ENCODE measurements at places on chromosomes 1 and 21.

DNA sequence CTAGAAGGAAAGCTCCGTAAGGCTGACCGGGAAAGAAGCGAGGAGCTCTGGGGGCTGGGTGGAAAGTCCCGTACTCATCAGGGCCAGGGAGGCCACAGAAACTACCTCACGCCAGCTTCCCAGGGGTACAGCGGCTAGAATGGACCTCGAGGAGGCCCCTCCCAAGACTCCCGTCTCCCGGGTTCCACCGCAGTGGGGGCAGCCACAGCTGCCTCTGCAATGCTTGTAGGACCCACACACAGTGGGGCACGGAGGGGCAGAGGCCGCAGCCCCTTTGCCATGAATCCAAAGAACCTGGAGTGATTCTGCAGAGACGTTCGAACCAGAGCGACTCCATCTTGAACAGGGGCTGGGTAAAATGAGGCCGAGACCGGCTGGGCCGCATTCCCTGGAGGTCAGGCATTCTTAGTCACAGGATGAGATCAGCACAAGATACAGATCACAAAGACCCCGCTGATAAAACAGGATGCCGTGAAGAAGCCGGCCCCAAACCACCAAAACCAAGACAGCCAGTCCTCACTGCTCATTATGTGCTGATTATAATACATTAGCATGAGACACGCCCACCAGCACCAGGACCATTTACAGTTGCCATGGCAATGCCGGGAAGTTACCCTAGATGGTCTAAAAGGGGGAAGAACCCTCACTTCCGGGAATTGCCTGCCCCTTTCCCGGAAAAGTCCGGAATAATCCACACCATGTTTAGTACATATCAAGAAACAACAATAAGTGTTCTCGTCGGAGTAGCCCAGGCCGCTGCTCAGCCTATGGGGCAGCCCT is 1.6 kb upstream of the ANKRD65 start:
- no peak for DNase-seq

DNA sequence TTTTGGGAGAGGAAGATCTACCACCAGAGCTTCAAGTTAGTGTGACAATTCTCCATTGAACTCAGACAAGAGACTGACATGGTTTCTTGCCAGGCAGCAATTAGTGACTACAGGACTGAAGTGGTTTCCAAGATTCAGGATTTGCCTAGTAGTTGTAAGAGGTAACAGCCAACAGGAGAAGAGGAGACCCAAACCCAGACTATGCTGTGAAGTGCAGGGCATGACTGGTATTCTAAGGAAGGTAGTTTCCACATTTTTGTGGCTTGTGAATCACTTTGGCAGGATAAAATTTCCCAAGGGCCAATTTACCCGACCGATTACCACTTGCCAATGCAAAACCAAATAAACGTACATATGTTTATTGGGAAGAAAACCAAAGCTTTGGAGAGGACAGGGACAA is 14.7 kb upstream of the RAP1A start:
- no peak for DNase-seq

GRCh38 chr1:10179406-10180091 is 30.8 kb upstream of the KIF1B start:
- no peak for DNase-seq

GRCh38 chr1:1213345-1214265 is at the start of gene TNFRSF4:
TSS of gene TNFRSF4 (minus strand) at chr1:1214153. CDS start at chr1:1214127, 26 bp downstream.
- DNase-seq, result peak; percentile 48

GRCh38 chr1:229105109-229105508 is 165.8 kb upstream of the RAB4A start:
- no peak for DNase-seq

DNA sequence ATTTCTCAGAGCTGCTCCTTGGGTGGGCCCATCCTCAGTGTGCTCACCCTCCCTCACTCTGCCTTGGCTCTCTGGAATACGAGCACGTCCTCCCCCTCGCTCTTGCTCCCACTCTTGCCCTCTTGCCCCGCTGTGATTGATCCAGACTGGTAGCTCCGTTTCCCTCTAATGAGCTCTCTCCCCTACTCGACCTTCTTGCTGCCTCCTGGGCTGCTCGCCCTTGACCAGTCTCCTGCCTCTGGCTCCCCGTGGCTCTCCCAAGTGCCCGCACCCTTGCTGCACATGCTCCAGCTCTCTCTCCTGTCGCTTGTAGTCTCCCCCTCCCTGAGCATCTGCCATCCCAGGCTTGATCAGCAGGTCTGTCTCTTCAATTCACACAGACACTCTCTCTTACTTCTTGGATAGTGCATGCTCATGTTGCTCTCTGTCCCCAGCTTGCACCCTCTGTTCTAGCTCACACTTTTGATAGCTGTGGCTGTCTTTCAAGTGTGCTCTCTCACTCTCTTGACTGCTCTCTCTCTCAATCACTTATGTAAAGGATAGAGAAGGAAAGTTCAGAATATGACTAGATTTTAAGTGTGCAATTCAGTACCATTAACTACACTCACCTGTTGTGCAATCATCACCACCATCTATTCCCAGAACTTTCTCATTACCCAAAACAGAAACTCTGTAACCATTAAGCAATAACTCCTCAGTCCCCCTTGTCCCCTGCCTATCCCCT is 51.1 kb downstream of the PHC2 start:
- DNase-seq, result no peak

- no peak for DNase-seq
Measured at GRCh38 chr1:162397039-162397448, 14.9 kb downstream of the SH2D1B start.

- DNase-seq, result no peak
Measured at GRCh38 chr1:79376106-79376505, 369.6 kb upstream of the ADGRL4 start.

- DNase-seq, result no peak
Measured at GRCh38 chr1:51321924-51322280, 8.5 kb downstream of the TTC39A start.

DNA sequence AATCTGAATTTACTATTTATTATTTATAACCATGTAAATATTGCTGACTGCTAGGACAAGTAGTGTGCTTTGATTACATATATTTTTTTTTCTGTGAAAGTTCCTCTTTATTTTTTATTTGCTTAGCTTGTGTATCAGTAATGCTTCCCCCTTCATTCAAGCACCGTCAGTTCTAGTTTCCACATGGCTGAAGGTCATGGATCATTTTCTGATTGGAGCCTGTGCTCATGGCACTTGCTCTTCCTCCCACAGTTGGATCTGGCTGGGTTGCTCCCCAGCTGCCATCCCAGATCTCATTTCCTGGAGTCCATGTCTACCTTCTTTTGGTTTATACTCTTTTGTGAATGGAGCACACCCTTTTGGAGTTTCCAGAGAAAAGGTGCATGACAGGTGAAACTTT is 57.0 kb upstream of the IGSF5 start:
- no peak for DNase-seq

GRCh38 chr1:9228609-9229008 is 6.0 kb upstream of the H6PD start:
- DNase-seq, result peak; percentile 10

GRCh38 chr1:20654104-20654690 is 7.0 kb downstream of the DDOST start:
- no peak for DNase-seq

DNA sequence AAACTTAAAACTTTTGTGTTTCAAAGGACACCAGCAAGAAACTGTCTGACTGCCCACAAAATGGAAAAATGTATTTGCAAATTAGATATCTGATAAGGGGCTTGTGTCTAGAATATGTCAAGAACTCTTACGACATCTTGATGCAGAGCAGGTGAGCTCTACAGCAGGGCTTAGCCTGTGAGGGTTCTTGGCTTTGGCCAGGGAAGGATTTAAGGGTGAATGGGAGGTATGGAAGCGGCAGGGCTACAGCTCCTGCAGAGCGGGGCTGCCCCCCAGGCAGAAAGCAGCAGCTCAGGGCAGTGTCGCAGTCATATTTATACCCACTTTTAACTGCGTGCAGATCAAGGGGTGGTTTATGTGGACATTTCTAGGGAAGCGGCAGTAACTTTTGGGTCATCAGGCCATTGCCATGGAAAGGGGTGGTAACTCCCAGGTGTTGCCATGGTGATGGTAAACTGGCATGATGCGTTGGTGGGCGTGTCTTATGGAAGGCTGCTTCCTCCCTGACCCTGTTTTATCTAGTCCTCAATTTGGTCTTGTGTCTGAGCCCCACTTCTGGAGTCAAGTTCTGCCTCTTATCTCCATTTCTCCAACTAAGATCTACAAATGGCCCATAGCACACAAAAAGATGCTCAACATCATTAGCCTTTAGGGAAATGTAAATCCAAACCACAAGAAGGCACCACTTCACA is 23.2 kb downstream of the MORN1 start:
- no peak for DNase-seq

DNA sequence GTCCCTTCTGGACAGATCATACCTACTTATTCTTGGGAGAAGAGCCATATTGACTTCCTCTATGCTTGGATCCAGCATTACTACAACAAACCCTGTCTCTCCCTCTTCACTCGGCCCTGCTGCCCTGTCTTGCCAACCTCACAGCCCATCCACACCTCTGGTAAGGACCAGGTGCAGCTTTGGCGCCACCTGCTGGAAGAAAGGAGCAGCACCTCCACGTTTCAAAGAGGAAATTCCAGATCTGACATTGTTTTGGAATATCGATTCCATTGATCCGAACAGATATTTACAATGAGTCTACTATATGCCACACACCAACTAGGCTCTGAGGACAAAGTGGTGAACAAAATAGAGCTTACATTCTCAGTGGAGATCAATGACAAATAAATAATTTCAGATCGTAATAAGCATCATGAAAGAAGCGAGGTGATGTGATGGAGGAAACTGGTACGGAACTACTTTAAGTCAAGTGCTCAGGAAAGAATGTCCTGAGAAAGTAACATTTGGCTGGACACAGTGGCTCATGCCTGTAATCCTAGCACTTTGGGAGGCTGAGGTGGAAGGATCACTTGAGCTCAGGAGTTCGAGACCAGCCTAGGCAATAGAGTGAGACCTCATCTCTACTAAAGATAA is 18.7 kb downstream of the MFSD2A start:
- peak; percentile 60 for DNase-seq

- no peak for DNase-seq
Measured at GRCh38 chr1:220768126-220768601, 18.5 kb upstream of the MTARC1 start.

DNA sequence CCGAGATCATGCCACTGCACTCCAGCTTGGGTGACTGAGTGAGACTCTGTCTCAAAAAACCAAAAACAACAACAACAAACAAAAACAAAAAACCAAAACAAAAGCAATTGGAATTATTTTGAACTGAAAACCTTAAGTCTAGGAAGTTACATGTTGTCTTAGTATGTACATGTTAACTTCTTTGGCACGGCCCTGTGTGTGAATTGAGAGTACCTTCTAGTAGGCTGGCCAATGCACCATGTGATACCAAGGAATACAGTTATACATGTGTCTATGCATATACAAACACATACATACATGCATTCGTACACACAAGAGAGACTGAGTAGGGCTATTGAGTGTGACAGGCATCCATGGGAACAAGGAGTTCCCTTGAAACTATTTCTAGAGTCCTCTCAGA is 18.6 kb downstream of the TPTE start:
- DNase-seq, result no peak

- DNase-seq, result no peak
Measured at GRCh38 chr1:11362547-11363021, 89.6 kb downstream of the UBIAD1 start.

DNA sequence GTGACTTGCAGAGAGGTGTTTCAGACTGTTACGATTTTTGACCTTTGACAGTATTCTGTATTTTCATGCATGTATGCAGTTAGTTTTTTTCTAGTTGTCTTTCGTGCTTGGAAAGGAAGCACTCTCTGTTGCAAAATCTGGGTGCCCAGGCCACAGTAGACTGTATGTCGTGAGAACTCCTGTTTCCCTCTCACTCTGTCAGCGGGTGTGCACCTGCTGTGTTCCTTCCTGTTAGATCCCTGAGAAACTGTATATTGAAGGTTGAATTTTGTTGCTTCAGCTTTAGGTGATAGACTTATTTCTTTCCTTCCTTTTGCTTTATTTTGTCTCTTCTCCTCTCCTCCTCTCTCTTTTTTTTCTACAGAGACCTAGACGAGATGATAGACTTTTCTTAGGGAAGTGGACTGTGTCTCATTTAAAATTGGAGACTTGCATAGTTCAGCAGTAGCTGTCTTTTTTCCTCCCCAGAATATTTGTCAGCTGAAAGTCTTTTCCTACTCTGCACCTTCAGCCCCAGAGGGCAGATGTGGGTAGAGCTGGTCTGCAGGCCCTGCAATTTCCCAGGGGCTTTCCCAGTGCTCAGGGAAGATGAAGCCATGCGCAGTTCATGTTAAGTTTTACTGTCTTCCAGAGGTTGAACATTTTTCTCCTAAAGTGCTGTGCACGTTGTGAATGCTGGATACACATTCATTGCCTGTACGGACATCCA is 1.4 kb downstream of the TRAPPC10 start:
- DNase-seq, result peak; percentile 40

DNA sequence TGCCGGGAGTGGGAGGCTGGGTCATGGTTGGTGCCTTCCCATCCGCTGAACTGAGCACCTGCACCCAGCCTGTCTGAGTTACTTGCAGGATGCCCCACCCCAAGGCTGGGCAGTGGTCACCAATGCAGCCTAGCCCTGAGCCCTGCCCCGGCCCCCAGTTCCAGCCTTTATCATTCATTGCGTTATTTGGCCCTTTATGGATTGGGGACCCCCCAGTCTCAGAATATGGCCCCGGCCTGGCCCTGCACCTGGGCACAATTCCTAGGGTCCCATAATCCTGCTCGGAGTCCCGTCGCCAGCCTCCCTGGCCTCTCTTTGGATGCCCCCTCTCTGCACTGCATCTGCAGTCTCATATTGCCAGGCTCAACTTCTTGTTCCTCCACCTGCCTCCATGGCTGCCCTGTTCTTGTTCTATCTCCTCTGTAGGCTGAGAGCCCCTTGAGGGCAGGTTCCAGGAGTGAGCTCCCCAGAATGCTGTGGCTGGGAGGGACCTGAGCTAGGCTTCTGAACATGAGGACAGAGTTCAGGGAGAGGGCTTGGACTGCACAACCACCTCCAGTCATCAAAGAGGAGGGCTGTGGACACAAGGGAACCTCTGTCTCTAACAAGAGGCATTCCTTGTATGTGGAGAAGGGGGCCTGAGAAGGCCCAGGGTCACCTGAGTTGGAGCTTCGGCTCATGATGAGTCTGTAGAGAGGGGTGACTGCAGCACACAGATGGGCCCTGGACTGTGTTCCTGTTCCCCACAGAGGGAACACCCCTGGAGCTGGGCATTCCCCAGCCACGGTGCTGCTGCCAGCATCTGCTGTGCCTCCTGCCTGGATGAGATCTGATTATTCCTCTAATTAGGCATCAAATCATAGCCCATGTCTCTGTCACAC is 1.1 kb upstream of the KNCN start:
- DNase-seq, result no peak

- DNase-seq, result no peak
Measured at GRCh38 chr1:52053862-52054261, 1.1 kb downstream of the TXNDC12 start.

DNA sequence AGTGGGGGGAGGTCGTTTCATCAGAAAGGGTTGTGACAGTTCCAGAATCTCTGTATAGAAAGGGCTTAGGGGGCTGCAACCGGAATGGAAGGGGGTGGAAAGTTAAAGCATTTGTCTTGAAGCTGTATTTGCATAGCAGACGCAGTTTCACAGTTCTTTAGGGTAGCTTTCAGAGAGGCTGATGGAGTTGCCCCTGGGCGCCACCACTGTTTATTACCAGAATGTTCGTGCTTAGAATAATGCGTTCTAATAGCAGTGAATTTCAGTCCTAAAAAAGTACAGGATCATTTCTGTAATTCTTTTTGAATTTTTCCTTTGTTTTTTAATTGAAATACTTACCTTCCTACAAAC is 1.3 kb downstream of the EXO1 start:
- no peak for DNase-seq

GRCh38 chr1:194447636-194448035 is 1261.2 kb upstream of the B3GALT2 start:
- no peak for DNase-seq

- no peak for DNase-seq
Measured at GRCh38 chr1:73556270-73556669, 641.7 kb downstream of the LRRIQ3 start.

GRCh38 chr1:93567255-93567918 is 114.2 kb downstream of the BCAR3 start:
- no peak for DNase-seq
